ENCODE measurements at places on chromosomes 4 and X. TPM values are rescaled to one million over a fixed set of nuclear protein-coding genes. Genes with fewer than 3 reads are reported as not detected.

Gene ERAS
- not detected for total RNA-seq

Gene CCDC120
- 4.3 TPM for total RNA-seq

Gene PTPN13
- total RNA-seq: 41.3 TPM

Gene PABPC5
- 2.2 TPM for total RNA-seq

Gene APLN
- 0.16 TPM for total RNA-seq

Gene TIGD4
- total RNA-seq: 0.66 TPM

- DNase-seq: no peak
Observed at GRCh38 chr4:101753721-101754120, 36.8 kb upstream of the BANK1 start.

- no peak for DNase-seq
Observed at GRCh38 chr4:5423670-5424069, 284.7 kb downstream of the EVC2 start.

DNA sequence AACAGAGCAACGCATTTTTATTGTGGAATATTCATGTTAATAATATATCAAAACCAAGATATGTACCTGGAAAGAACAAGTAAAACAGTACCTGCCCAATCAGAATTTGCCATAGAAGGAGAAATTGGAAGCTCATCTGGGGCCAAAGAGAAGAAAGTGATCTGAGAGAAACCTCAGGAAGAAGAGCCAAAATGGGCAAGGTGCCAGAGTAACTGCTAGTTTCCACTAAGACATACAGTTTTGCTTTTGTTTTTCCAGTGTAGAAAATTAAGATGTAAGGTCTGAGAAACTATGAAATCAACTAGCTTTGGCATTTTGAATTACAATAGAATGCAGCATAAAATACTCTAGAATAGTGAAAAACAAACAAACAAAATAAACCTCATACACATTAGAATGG is 2201.2 kb downstream of the ARAP2 start:
- no peak for DNase-seq

- DNase-seq: no peak
Observed at GRCh38 chr4:83932750-83933391, 397.0 kb downstream of the GPAT3 start.

DNA sequence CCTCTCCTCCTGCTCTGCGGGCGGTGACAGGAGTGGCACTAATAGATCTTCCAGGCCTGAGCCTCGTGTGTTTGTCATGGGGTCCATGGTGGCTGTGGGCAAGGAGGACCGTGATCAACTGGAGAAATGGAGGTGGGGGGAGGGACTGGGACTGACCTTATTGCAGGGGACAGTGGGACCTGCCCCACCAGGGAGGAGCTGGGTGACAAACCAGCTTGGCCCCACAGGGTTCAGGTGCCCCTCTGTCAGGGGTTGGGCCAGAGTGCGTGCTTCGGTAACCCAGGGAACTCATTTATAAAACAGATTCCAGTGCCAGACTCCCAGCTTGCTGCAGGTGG is 366.5 kb downstream of the BCOR start:
- no peak for DNase-seq

GRCh38 chrX:14590216-14590615 is 60.9 kb downstream of the GLRA2 start:
- DNase-seq: no peak

- no peak for DNase-seq
Observed at GRCh38 chrX:108736509-108737479, at the start of gene IRS4. TSS of gene IRS4 (minus strand) at chrX:108736563.

DNA sequence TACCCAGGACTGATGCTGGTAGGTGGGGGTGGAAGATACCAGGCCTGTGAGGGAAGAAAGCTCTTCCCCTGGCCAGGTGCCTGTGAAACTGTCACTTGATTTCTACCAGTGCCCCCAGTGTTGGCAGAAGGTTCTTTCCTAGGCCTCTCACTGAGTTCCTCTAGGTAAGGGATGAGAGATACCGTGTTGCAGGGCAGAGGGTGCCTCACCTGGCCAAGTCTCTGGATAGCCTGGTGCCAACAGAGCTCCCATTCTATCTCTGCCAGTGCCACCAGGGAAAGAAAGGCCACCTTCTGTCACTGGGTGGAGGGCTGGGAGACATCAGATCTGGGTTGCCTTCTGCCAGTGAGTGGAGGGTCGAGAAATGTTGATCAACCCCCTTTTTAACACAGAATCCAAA is 94.1 kb downstream of the RTL5 start:
- DNase-seq: no peak
